Right lobe of liver (tissue), 6 donors: ENCODE measurements at places on chromosomes 6 and 20. TPM values are rescaled to one million over a fixed set of nuclear protein-coding genes. Genes with fewer than 3 reads are reported as not detected.

Gene LY6G5C
- 1.5 TPM for total RNA-seq

Gene DSN1
- 4.5 TPM for total RNA-seq

Gene PCED1A
- total RNA-seq, result 18.8 TPM

Gene CCDC167
- total RNA-seq, result 19.7 TPM

Gene CLDN20
- total RNA-seq, result not detected
